GM12864 (cell line): ENCODE measurements at places on chromosomes 3 and 15.
A peak's percentile ranks its signal among the peaks of the same experiment; 100 is the strongest.

- DNase-seq = no peak
Observed at GRCh38 chr3:195551381-195551978, 8.4 kb upstream of the PPP1R2 start.

- peak; percentile 25 for DNase-seq
Observed at GRCh38 chr3:25663347-25663868, 1.3 kb downstream of the TOP2B start.

DNA sequence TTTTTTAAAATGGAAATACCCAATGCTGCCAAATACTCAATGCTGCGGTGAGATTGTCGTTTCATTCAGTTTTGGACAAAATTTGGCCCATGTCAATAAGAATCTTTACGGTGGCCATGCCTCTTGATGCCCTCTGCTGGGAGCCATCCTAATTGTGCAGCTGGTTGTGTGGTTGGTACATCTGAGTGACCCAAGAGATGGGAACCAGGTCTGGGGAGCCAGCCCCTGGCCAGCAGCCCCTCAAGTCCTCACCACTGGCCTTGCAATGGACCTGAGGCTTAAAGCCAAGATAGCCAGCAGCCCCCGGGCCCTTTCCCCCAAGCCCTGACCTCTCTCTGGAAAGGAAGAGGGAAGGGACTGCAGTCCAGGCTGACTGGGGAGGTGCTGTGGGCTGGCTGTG lies 36.4 kb upstream of the ESYT3 start:
- DNase-seq = no peak

DNA sequence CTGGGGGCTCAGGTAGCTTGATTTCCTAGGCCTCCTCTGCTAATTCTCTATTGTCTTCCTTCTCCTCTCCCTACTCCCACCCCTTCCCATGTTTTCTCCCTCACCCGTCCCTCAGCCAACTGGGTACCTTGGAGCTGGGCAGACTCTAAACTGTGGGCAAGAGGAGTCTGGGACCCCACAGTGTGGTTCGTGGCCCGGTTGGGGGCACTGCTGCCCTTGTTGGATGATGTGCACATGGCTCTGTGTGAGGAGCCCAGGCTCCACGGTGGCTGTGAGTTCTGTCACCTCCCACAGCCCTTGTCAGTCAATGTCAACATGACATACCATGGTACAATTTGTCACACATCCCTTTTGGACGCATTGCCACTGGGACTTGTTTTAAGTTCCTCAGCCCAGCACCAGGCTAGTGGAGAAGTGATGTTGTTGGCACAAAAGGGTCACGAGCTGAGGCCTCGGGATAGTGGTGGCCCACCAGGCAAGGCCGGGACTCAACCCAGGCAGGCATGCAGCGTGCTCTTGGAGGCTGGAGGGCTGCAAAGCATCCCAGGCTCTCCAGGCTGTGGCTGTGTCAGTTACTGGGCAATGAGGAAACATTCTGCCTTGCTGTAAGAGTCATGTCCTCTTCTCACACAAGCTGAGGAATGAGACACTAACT lies 142.3 kb downstream of the TLE3 start:
- no peak for DNase-seq

DNA sequence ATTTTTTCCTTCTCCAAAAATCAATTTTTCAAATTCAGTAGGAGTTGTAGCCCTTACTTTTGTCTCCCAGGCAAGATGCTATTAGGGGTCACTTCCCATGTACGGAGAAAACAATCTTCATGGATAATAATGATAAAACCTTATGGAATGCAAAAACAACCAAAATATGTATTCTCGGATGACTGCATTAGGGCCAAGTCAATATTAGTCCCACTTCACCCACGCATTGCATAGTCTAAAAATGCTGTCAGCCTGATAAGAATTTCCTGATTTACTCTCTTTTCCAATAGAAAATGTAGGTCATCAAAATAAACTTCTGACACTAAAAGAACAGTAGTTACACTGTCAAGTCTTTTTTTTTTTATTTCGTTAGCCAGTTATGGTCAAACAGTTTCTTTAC lies 2.7 kb downstream of the VGLL3 start:
- no peak for DNase-seq

GRCh38 chr3:71542521-71543370 lies 40.8 kb downstream of the FOXP1 start:
- no peak for DNase-seq

- no peak for DNase-seq
Observed at GRCh38 chr3:197430502-197430901, 125.3 kb downstream of the BDH1 start.

GRCh38 chr3:143428294-143428693 lies 308.7 kb downstream of the CHST2 start:
- DNase-seq = no peak

GRCh38 chr15:31263751-31264558 lies 62.7 kb upstream of the KLF13 start:
- peak; percentile 67 for DNase-seq

GRCh38 chr15:60004009-60004845 lies at the start of gene FOXB1:
Gene FOXB1, plus strand, starts transcription at chr15:60004311. Its CDS starts 653 bp downstream, at chr15:60004964.
- DNase-seq = no peak

DNA sequence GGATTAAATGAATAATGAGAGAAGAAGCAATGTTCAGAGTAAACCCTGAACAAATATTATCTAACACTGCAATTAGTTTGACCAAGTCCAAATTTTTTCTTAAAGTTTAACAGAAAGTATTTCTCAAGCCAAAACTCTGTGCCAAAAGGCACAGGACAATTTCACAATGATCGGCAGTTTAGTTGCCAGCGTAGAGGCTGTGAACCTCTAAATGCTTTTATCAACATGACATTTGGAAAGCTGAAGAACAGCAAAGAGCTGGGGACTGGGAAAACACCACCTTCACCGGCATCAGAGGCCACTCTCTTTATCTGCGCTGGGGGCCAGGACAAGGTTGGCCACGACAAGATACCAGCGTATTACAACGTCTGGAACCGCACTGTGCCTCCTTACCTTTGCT lies 125.6 kb downstream of the ADAMTS17 start:
- no peak for DNase-seq

- DNase-seq = no peak
Observed at GRCh38 chr15:50542887-50543210, 3.6 kb downstream of the USP50 start.

DNA sequence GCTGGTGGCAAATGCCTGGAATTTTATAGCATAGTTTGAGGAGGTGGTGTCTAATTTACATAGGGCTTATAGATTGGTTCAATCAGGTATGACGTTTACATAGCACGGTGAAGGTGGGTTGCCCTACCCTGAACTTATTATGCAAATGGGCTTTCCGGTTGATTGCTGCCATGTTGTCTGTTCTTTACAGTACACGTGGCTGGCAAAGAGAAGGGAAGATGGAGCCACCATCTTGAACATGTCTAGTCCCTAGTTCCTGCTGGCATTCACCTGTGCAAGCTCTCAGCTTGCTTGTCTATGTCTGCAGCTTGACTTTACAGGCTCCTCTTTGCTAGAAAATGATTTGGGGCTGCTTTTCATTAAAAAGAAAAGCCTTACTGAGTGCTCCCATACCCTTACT lies 14.0 kb upstream of the STAC start:
- DNase-seq = no peak

- DNase-seq = no peak
Observed at GRCh38 chr3:193964517-193964880, 171.4 kb upstream of the HES1 start.

GRCh38 chr3:195825191-195825588 lies 13.5 kb upstream of the MUC4 start:
- DNase-seq = no peak

GRCh38 chr15:80779658-80780415 lies 667 bp downstream of the CEMIP start:
- DNase-seq = no peak

- DNase-seq = no peak
Observed at GRCh38 chr3:52547143-52547542, 10.7 kb downstream of the UQCC5 start.

DNA sequence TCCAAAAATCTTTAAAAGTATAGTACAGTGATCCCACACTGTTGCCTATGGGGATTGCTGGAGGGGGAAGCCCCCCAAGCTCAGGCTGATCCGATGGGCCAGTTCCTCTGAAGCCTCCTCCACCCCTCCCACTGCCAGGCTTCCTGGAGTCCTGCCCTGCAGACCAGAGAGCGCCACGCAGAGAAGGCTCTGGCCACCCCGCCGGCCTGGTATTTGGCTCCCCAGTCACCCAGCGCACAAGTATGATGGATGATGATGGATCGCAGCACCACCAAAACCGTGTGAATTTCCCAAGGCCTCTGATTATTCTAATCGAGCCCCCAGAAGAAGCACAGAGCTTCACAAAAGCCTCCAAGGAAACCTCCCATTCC lies 259.0 kb downstream of the MECOM start:
- DNase-seq = no peak

- DNase-seq = no peak
Observed at GRCh38 chr3:155053756-155054155, 26.4 kb upstream of the MME start.

GRCh38 chr3:117562000-117562399 lies 852.4 kb downstream of the TUSC7 start:
- no peak for DNase-seq

DNA sequence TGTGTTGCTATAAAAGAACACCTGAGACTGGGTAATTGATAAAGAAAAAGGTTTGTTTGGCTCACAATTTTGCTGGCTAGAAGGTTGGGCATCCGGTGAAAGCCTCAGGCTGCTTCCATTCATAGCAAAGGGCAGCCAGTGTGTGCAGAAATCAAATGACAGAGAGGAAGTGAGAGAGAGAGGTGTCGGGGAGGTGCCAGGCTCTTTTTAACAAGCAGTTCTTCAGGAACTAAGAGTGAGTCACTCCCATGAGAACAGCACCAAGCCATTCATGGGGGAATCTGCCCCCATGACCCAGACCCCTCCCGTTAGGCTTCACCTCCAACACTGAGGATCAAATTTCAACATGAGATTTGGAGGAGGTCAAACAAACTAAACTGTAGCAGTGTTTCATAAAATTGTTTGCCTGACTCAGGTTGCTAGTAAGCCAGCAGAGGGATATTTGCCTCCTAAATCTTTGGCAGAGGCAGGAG lies 4.5 kb upstream of the PARP15 start:
- peak; percentile 70 for DNase-seq

- DNase-seq = no peak
Observed at GRCh38 chr15:25635191-25635590, 196.4 kb upstream of the UBE3A start.
